T-helper 2 cell (primary cell): ENCODE measurements at places on chromosomes 7 and 10.

- no peak for DNase-seq
These were observed 25.8 kb downstream of the TMEM254 start for GRCh38 chr10:80104066-80104926.

DNA sequence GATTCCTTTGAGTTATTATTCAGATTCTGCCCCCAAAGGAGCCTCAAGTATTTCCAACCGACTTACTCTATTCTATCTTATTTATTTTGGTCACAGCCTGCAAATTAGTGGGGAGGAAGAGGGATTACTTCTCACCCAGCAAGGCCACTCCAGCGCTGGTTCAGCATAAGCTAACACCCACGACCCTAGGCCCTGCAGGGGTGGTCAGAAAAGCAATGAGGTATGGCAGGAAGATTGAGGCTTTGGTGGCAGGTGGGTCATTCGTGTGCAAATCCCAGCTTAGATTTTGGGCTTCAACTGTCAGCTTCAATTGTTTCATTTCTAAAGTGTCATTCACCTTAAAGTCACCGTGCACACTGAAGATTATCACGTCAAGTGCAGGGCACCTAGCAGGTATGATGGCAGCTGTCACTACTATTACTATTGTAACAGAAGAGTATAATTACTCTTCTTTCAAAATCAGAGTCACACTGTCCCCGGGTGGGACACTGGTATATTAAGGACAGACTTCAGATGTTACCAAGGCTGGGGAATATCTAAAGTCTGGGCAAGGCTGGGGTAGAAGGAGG, 48.8 kb upstream of the OPTN start:
- DNase-seq, result no peak

GRCh38 chr10:65377687-65378086, 1548.1 kb upstream of the LRRTM3 start:
- no peak for DNase-seq

GRCh38 chr10:20114179-20114578, 297.9 kb downstream of the PLXDC2 start:
- no peak for DNase-seq

DNA sequence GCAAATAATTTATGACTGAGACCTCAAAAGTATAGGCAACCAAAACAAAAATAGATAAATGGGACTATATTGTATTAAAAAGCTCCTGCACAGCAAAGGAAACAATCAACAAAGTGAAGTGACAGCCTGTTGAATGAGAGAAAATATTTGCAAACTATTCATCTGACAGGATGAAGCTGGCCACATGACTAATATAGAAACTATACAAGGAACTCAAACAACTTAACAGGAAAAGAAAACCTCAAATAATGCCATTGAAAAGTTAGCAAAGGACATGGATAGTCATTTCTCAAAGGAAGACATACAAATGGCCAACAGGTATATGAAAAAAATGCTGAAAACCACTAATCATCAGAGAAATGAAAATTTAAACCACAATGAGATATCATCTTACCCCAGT, 245.1 kb downstream of the STK31 start:
- DNase-seq, result no peak

DNA sequence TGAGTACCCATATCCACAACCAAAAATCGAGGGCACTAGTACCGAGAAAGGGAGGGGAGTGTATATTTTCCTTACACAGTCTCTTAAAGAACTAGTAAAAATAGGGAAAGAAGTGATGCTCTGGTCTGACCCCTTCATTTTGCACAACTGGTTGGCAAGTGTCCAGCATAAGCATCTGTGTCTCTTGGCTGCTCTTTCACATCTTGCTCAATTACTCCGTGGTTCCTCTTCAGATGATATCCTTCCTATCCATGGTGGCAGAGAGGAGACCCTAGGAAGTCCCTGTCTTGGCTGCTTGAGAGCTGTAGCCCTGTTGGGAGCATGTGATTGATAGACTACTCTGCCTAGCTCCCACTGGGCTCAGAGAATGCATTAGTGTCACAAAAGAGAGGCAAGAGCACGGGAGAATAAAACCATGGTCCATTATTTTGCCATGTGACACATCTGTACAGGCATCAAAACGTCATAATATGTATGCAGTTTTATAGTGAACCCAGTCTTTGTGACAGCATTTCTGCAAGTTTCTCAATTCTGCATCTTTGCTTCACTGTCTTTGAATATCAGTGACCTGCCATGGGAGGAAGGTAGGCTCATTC, 111.8 kb upstream of the ANKRD1 start:
- no peak for DNase-seq

GRCh38 chr7:18529239-18529638, 33.7 kb downstream of the HDAC9 start:
- no peak for DNase-seq

- no peak for DNase-seq
These were observed 99.6 kb downstream of the GLI3 start for GRCh38 chr7:42137431-42137830.

DNA sequence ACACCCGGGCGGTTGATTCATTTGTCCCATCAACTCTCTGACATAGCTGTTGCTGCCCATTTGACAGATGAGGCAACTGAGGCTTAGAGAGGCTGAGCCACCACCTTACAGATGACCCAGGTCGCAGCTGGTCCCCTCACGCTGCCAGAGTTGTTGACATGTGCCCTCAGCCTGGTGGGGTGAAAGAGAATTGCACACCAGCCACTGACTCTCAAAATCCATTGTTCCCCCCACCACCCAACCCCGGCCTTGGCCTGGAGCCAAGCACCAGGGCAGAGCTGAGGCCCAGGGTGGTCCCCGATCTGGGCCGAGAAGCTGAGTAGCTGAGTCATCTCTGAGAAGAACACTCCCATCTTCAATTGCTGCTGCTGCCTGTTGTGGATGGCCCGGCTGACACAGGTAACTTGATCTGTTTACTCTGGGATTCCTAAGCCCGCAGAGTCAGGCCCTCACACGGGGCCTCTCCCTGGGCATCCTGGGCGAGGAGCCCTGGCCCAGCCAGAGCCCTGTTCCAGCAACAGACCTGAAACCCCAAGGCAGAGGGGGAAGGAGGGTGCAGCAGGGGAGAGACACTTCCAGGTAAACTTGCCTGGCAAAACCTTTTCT, 27.5 kb downstream of the PVRIG start:
- DNase-seq, result no peak

GRCh38 chr7:97016381-97017191, 8.0 kb downstream of the DLX5 start:
- DNase-seq, result no peak

DNA sequence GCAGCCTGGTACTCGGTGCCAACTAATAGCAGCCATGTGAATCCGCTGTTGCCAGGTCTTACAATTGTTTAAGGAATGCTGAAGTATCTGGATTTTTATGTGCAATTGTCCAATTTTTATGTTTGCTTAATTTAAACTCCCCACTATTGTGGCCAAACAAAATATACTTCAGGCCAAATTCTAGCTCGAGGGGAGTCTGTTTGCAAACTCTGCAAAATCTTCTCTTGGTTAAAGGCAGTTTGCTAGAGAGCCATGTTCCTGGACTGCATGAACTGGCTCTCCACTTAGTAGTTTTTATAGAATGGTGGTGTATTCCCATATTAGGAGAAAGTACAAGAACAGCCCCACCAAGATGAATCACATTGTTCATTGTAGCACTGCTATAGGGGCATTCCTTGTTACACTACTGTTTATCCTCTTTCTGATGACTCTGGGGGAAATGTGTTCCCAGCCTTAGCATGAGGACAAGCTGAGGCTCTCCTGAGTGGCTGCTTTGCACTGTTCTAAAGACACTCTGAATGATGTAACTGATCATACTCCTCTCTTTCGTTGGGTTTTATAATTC, 178.0 kb upstream of the GLI3 start:
- DNase-seq, result no peak

DNA sequence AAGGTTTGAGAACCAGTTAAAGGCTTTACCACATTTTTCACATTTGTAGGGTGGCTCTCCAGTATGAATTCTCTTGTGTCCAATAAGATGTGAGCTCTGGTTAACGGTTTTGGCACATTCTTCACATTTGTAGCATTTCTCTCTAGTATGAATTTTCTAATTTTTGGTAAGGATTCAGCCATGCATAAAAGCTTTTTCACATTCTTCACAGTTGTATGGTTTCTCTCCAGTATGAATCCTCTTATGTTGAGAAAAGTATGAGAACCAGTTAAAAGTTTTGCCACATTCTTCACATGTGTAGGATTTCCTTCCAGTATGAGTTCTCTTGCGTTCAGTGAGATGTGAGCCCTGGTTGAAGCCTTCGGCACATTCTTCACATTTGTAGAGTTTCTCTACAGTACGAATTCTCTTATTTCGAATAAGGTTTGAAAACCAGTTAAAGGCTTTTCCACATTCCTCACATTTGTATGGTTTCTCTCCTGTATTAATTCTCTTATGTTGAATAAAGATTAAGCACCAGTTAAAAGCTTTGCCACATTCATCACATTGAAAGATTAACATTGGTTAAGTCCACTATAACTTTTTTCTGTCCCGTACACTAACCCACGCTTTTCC, 33.2 kb upstream of the ZNF479 start:
- no peak for DNase-seq

DNA sequence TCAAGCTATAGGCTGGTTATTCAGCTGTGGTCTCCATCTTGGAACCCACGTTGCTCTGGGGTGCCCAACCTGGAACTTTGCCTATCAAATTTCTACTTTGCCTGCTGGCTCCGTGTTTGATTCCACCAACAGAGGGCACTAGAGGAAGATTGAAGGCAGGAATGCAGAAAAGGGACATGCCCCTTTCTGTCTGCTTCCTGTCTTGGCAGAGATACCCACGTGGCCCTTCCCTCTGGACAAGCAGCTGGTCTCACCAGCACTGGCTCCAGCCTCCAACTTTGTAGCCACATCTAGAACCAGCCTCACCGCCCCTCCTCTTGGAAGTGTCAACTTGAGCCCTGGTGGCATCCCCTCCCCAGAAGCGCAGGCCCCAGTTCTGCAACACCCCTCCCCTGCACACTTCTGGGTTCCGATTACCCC, 52.1 kb upstream of the ZNF438 start:
- no peak for DNase-seq

GRCh38 chr7:137482466-137482865, 138.9 kb upstream of the PTN start:
- no peak for DNase-seq

DNA sequence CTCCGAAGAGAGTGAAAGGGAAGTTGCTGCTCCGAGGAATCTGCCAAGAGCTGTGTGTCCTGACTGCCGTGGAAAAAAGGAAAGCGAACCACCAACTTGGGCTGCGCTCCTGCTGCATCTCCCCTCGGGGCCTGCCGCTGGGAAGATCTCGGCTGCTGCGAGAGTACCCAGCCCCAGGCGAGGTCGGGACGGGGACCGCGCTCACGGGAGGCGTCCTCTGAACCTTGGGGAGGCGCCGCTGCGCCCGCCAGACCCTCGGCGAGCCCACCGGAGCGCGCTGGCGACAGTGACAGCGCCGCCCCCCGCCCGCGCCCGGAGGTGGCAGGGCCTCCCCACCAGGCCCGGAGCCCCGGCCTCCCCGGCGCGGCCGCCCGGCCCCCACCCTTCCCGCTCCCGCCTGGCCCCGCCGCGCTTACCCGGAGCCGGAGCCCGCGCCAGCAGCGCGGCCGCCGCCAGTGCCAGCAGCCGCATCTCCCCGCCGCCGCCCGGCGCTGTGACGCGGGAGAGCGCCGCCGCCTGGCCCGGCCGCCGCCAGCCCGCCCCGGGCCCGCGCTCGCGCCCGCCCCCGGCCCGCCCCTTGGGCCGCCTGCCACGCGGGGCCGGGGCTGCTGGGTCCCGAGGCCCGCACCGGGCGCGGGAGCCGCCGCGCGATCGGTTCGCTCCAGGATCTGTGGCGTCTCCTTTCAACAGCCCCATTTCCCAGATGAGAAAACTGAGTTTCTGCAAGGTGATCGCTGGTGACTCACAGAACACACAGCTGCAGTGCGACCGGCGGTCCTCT, at the start of gene VSTM4:
TSS of gene VSTM4 (minus strand) at position 508 of the 781 bp plus-strand sequence. CDS start at position 471, 37 bp downstream.
- no peak for DNase-seq

DNA sequence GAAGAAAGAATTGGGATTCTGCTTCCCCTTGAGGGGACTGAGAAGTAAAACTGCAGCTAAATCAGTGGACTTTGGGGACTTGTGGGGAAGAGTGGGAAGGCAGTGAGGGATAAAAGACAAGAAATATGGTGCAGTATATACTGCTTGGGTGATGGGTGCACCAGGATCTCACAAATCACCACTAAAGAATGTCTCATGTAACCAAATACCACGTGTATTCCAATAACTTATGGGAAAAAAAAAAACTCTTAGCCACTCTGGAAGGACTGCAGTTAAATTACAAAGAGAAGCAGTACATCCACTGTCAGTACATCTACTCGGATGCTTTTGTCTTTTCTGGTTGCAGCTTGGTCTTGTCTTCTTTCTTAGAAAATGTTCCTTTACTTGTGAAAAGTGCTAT, 27.4 kb upstream of the GOT1 start:
- DNase-seq, result no peak

- DNase-seq, result no peak
These were observed 166.7 kb downstream of the TCERG1L start for GRCh38 chr10:131144711-131145375.

- DNase-seq, result no peak
These were observed 278.7 kb downstream of the CCSER2 start for GRCh38 chr10:84607044-84607443.

DNA sequence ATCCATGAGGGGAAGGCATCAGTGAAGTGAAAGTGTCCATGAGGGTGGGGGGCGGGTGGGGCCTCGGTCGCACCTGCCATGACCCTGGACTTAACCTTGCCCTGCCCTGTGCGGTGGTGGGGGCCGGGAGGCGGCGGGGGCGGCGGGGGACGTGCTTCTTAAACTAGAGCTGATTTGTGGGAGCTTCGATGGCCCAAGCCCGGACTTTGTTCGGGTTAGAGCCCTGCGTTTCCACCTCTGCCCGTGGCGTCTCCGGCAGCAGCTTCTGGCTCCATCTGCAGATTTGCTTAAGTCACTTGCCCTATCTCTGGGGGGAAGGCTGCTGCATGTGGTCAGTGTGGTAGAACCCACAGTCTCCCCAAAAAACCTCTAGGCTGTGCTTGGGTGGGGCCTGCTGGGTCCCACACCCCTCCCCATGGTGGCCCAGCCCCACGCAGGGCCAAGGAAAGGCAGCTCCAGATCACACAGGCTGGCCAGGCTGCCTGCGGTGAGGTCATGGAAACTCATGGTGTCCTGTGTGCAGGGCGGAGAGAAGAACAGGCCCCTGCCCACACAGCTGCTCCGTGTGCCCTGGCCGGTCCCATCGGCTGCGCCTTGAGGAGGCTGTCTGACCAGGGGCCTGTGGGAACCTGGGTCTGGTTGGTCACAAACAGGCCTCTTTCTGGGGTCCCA, 93.2 kb downstream of the INPP5A start:
- no peak for DNase-seq

GRCh38 chr7:115471891-115472290, 550.0 kb downstream of the MDFIC start:
- DNase-seq, result no peak

- DNase-seq, result no peak
These were observed 8.6 kb upstream of the ADARB2 start for GRCh38 chr10:1745780-1746456.
